ENCODE measurements at places on chromosomes 3 and 15.
A peak's percentile ranks its signal among the peaks of the same experiment; 100 is the strongest.

GRCh38 chr15:70473581-70474370 lies 289.6 kb downstream of the UACA start:
- no peak for DNase-seq

GRCh38 chr3:100047455-100048141 lies 66.7 kb downstream of the FILIP1L start:
- DNase-seq = no peak

GRCh38 chr3:160331127-160331937 lies 67.7 kb downstream of the IFT80 start:
- no peak for DNase-seq

DNA sequence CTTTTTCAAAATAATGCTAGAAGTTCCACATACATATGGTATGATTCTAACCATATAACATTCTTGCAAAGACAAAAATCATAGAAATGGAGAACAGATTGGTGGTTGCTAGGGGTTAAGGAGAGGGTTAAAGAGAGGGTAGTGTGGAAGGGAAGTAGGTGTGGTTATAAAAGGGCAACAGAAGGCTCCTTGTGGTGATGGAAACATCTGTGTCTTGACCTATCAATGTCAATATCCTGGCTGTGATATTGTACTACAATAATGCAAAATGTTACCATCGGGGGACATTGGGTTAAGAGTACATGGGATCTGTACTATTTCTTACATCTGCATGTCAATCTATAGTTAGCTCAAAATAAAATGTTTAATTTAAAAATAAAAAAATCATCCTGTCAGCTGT lies 67.8 kb upstream of the FSIP1 start:
- DNase-seq = no peak

- DNase-seq = no peak
These were observed 5.2 kb downstream of the NKTR start for GRCh38 chr3:42605546-42606173.

DNA sequence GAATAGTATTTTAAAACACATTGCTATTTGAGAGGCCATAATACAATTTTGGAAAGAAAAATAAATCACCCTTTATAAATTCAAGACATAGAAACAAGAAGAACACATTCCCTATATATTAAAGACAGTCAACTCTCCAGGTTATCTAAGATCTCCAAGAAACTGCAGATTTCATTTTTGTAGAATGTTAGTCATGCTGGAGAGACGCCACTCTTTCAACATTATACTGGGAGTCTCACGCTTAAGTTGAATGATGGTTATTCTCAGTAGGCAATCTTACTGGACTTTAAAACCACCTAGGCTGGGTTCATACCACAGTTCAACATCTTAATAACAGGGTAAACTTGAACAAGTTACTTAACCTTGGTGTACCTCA lies 3.6 kb upstream of the CHRM5 start:
- no peak for DNase-seq

DNA sequence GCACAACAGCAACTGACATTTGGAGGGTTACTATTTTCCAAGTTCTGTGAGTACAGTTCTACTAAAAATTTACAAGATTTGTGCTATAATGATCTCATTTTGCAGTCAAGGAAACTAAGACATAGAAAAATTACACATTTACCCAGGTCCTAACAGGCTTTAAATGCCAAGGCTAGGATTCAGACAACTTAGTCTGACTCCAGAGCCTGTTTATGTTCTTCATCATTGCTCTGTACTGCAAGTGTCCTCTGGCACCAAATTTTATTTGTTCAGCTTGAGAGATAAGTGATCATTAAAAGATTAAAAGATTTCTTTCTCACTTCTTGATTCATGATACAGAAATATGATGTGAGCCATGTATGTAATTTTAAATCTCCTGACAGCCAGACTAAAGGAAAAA lies 290.8 kb downstream of the UBE2E2 start:
- DNase-seq = no peak

GRCh38 chr3:70889162-70890019 lies 577.0 kb upstream of the MDFIC2 start:
- DNase-seq = no peak

DNA sequence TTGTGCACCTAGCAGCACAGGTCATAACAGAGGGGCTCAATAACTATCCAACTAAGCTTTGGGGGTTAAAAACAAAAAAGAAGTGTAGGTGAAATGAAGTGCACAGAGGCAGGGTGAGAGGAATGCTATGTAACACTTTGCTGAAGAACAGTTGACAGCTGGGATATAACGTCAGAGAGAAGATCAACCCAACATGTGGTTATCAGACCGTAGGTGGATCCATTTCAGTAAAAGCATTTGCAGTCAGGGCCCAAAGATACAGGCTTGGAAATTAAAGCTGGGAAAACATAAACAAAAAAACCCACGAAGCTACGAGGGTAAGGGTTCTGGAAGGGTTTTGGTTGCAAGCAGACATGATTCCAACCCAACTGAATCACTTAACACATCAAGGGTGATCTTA lies 377.5 kb upstream of the NR2F2 start:
- DNase-seq = no peak

GRCh38 chr3:54240-54639 lies 142.3 kb upstream of the CHL1 start:
- DNase-seq = no peak

DNA sequence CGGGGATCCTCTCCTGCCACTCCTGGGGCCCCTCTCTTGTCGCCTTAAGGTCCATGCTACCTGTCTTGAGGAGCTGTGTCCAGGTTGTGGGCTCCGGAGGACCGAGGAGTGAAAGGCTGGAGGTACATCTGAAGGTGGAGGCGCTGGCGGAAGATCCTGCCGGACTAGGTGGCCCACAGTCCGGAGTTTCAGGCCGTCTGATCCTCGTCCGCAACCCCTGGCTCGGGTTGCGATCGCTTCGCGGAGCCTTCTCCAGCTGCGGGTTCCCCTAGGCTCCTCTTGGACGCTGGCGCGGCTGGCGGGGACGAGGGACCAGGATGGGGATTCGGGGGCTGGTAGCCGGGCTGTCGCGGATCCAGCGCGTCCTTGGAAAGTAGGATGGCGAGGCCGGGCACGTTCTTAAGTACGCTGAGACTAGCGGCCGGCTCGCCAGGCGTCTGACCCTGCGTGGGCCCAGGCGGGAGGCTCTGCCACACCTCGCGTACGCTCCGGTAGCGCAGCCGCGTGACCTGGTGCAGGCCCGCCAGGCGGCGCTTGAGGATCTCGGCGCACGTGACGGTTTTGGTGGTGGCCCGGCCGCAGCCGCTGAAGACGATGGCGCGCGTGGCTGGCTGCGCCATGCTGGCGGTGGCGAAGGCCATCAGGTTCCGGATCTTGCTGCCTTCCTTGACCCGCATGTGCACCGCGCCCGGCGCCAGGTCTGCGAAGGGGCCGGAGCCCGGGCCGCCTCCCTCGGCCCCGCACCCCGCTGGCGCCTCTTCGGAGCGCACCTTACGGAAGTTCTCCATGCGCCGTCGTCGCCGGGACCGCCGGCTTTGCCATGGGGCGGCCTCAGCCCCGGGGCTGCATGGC lies 550 bp downstream of the RPP25 start:
- DNase-seq = peak; percentile 15

DNA sequence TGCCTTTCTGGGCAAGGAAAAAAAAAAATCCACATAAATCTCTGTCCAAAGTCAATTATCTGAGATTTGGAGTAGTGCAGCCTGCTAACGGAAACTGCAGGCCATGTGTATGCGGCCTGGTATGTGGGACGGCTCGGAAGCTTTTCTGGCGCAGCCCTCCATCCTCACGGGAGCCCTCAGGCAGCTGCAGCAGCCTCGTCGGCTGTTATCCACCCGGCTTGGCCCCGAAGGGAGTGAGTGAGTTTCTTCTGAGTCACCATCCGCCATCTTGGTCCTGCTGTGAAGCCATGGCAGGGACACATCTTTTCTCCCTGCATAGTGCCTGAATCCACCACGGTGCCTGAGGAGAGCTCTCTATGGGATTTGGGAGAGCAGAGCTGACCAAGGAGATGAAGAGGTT lies 62.8 kb downstream of the POLR2M start:
- DNase-seq = no peak

DNA sequence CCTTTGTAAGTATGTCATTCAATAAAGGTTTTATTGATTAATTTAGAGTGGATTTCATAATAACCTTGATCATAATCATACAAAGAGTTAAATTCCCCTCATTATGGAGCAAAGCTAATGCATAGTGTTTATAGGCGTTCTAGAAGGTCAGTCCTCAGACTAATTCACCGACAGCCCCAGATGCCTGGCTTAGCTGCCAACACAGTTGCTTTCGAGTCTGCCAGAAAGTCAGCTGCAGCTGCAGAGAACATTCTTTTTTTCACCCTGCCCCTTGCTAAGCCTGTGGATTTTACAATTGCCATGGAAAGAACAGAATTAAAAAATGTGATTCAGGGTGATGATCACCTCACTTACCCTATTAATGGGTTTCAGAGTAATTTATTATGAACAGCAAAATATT lies 21.2 kb downstream of the CADM2 start:
- DNase-seq = no peak

GRCh38 chr15:49045751-49046219 lies 461 bp downstream of the SECISBP2L start:
- DNase-seq = no peak

DNA sequence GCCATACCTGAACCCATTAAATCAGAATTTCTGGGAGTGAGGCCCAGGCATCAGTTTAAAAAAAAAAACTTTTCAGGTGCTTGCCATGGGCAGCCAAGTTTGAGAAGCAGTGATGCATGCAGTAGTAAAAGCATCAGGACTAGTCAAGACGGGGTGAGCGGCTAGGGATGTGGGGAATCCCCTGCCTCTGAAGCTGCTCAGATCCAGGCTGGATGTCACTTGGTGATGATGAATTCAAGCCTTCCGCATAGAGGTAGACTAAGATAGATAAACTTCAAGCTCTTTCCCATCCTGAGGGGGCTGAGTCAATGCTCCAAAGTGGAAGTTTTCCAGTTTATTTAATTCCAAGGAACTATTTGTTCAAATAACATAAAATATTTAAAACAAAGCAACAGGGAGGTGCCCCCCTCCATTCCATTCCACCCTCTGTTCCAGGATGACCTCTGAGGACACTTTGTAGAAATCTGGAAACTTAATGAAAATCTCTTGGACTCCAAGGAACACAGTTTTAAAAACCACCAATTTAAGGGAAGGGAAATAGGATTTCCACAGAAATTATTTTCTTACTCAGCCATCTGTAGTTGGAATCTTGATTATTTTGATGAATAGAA lies 100.4 kb upstream of the NR2E3 start:
- DNase-seq = no peak

- DNase-seq = no peak
These were observed 42.5 kb downstream of the ZBTB38 start for GRCh38 chr3:141410846-141411245.

DNA sequence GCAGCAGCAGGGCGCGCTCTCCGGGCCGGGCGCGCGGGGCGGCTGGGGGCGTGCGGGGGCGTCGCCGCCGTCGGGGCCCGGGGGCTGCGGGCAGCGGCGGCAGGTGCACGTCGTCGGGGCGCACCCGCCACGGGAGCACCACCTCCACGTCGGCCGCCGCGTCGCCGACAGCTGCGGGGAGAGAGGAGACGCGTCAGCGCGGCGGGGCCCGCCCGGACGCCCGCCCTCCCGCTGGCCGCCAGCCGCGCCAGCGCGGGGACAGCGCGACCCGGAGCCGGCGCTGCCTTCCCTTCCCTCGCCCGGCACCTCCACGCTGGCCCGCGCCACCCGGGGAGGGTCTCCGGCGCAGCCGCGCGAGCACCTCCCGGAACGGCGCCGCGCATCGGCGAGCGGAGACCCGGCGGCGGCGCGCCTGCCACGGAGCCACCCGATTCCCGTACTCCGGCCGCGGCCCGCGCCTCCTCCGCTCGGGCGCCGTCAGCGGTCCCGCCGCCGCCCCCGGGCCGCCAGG lies 481 bp downstream of the ADAMTS17 start:
- no peak for DNase-seq

- no peak for DNase-seq
These were observed 13.4 kb downstream of the DHX36 start for GRCh38 chr3:154310840-154311239.

Measured in stimulated activated CD8-positive, alpha-beta memory T cell treated with anti-CD3 and anti-CD28 coated beads, Interleukin-15, amount 100 ng/mL, for 1 hour (primary cell).